AG04450 (cell line): ENCODE measurements at places on chromosomes 5 and 9. TPM values are rescaled to one million over a fixed set of nuclear protein-coding genes. Genes with fewer than 3 reads are reported as not detected.

The CANX gene
- polyA plus RNA-seq = 817 and 925 TPM in 2 replicates

The PKD2L2 gene
- polyA plus RNA-seq = 0.09 TPM in 1 of 2 replicates, not detected in the other

DNA sequence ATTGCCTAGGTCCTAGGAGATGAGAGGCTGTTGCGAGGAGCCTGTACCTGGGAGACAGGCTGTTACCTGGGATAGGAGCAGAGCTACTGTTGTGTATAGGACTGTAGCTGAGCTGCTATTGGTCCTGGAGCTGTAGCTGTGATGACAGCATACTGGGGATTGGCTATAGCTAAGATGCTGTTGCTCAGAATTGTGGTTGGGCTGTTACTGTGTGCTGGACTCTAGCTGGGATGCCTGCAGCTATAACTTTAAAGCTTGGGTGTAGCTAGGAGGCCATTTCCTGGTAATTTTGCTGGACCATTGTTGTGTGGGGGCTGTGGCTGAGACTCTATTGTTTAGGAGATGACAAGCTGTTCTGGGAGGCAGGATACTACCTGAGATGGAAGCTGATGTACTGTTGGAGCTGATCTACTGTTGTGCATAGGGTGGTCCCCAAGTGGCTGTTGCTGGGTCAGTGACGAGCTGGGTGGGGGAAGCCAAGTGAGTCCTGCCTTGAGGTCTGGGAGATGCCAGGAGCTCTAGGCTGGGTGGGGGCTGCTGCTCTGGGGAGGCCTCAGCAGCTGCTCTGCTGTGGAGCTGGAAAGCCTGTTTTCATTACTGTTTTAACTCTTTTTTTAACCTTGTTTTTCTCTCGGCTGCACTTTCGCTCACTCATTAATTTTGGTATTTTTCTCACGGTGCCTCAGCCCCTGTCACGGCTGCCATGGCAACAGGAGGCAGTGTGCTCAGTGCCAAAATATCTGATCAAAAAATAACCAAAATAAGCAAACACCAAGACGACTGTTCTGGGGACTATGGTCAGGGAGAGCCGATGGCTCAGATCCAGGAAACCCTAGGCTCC is 3.0 kb upstream of the PCDH1 start:
- DNase-seq = no peak

DNA sequence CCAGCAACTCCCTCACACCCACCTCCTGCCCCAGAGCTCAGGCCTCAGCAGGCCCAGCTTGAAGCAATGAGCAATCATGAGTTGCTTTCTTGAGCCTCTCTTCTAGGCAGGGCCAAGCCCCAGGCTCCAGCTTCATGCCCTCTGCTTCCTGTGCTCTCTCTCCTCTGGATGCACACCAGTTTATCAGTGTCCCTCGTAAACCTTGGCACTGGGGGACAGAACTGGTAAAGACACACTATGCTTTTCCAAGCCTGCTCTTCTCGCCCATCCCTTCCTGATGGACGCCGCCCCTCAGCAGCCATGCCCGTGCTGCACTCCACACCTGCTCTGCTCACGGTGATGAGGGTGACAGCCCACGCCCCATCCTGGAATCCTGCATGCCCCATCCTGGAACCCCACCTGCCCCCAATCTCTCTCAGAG is 49.4 kb upstream of the ORM1 start:
- no peak for DNase-seq

- no peak for DNase-seq
Measured at GRCh38 chr5:79069488-79070349, at the start of the genes BHMT2 and DMGDH. Gene BHMT2, plus strand, starts transcription at chr5:79069767. Its CDS starts 16 bp downstream, at chr5:79069783. Gene DMGDH, minus strand, starts transcription at chr5:79069674. Its CDS starts 54 bp downstream, at chr5:79069620.

- no peak for DNase-seq
Measured at GRCh38 chr9:134748591-134748990, 107.0 kb downstream of the COL5A1 start.
